ENCODE measurements at places on chromosomes 6 and 20.

GRCh38 chr6:121135425-121135824, 198.9 kb downstream of the TBC1D32 start:
- no peak for DNase-seq

- no peak for DNase-seq
Measured at GRCh38 chr6:7264041-7264440, 49.0 kb downstream of the SSR1 start.

DNA sequence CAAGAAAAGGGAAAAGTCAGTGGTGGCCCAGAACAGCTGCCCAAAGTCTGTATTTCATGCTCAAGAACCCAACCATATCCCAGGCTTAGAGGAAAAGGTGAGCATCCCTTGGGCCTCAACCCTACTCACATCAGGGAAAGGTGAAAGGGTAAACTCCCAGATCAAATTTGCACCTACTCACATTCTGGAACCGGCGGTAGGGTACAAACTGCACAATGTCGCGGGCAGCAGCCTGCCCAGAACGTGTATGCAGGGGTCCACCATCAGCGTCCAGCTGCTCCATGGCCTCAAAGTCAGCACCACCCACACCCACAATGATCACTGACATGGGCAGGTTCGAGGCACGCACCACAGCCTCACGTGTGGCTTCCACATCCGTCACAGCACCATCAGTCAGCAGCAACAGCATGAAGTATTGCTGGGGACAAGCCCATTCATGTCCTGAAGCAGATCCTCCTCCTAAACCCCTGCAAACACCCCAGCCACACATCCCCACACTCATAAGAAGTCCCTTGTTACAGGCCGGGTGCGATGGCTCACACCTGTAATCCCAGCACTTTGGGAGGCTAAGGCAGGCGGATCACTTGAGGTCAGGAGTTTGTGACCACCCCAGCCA, 10.9 kb downstream of the SPAG4 start:
- no peak for DNase-seq

- no peak for DNase-seq
Measured at GRCh38 chr6:3211681-3212080, 15.8 kb downstream of the TUBB2B start.

DNA sequence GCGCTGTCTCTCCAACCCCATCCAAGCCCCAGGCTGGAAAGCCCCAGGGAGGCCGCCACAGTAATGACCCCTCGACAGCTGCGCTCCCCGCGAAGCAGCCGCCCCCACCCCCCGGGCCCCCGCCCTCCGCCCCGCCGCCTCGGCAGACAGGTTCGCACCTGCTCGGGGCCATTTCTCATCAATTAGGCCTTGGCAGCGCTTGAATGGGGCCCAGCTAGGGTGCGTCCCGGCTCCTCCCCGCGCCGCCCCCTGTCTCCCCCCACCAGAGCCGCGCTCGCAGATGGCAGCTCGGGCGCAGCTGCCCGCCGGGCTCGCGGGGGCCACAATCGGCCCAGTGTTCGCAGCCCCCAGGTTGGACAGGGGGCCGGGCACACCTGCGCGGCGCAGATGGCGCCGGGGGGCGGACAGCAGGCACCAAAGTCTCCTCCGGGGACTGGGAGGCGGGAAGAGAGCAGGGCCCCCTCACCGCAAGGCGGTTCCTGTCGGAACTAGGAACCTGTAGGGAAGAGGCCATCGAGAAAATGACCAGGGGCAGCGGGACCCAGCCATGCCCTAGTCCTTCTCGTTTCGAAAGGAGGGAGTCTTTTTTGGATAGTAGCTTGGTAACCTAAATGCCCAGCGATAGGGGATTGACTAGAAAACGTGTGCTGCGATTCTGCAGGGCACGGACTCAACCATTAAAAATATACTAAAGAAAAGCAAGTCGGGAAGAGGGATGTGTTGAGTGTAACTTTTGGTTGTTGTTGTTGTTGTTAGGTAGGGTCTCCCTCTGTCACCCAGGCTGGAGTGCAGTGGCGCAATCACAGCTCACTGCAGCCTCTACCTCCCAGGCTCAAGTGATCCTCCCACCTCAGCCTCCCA, 83.2 kb upstream of the EYA2 start:
- DNase-seq = peak; percentile 53

DNA sequence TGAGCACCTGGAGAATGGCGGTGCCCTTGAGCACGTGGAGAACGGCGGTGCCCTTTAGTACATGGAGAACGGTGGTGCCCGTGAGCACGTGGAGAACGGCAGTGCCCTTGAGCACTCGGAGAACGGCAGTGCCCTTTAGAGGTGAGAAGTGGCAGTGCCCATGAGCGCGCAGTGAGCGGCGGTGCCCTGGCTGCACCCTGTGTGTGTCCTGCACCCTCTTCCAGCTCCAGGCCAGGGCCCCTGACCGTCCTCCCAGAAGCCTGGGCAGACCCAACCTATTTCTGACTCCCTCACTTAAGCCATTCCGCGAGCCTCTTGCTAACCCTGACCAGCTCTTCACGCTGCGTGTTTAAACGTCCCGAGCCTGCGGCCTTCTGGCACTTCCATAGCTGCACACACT, 151.3 kb downstream of the DLL1 start:
- DNase-seq = no peak

GRCh38 chr6:132490478-132491204, 22.3 kb downstream of the STX7 start:
- no peak for DNase-seq

DNA sequence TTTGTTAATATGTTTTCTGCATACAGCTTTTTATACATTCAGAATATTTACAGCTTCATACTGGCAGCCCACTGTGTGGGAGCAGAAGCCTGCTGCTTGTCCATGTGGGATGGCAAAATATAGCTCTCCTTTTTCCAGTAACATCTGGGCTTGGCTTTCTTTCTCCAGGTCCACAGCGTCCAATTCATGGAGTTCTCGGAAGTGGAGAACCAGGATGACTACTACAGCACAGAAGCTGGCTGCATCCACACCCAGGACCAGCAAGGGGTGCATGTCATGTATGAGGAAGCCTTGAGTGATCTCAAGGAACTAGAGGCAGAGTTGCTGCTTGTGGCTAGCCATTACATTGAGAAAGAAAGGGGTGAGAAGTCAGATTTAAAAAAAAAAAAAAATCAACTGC, 143.1 kb downstream of the CD164 start:
- no peak for DNase-seq

DNA sequence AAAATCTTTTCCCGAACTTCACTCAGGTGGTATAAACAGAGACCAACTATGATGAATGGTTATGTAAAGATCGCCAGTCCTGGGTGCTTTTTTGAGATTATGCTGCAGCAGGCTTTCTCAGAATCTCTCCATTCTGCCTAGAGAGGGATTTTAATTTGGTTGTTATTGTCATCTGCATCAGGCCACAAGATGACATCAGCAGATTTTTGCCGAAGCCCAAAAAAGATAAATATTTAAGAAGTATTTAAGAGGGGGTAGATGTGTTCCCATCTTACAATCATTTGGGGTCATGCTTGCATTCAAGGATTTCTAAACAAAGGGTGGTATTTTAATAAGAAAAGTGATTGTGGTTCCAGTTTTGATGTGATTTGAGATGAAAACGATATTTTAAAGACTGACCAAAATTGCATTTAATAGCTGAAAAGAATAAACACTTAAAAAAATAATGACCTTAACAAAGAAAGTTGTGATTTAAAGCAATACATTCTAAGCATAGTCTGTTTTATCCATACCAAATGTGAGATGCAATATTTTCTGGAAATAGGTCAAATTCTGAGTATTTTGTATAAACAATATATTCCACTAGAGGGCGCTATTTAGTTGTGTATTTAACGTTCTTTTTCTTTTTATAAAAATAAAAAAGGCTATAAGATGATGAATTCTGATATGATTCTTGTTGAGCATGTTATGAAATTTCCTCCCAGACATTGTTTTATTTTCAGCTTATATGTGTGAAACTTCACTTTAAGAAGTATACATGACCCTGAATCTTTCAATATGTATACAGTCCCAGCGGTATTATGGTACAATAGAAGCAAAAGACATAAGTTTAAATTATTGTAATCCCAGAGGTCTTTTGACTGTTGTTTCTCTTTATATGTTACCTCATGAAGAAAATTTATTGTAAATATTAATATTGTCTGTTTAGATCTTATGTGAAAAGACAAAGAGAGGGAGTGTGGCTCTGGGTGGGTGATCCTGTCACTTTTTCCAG, 51.0 kb upstream of the ZFP64 start:
- DNase-seq = no peak

GRCh38 chr6:157407646-157408045, 26.7 kb downstream of the ZDHHC14 start:
- no peak for DNase-seq

DNA sequence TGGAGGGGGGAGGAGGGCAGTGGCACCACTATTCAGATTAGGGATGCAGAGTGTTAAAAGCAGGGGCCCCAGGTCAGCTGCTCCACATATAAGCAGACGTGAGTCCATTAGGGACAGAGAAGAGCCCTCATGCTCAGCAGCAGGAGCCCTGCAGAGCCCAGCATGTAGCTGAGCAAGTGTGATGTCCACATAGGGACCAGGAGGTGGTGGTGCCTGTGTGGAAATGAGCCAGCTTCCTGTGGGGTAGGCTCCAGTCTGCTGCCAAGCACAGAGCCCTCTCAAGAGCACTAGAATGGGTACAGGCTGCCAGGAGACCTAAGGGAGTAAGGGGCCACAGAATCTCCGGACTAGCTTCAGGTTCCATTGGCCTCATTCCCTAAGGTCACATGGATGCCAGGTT, 57.9 kb upstream of the MLN start:
- DNase-seq = no peak

All from NCI-H2081 treated with DMSO at 0.1 percent for 48 hours (cell line).